ENCODE measurements at places on chromosomes 1 and 21.

- no peak for DNase-seq
Measured at GRCh38 chr21:32239551-32239950, 39.3 kb downstream of the MIS18A start.

GRCh38 chr1:99843760-99844159, 6.4 kb upstream of the AGL start:
- DNase-seq = no peak

DNA sequence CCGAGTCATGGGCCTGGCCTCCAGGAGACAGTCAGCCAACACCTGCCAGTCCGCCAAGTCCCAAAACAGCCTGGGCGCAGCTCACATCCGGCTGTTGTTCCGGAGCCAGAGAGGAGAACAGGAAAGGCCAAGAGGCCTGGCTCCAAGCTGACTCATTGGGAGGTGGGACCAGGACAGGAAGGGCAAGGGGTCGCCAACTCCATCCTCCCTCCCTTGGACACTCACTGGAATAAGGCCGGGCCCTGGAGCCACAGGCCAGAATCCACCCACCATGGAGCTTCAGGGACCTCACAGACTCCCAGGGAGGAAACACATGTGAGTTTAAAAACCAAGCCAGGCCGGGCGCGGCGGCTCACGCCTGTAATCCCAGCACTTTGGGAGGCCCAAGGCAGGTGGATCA, 25.1 kb upstream of the CLIC4 start:
- no peak for DNase-seq

- no peak for DNase-seq
Measured at GRCh38 chr1:12722626-12723025, 6.7 kb downstream of the AADACL3 start.

- no peak for DNase-seq
Measured at GRCh38 chr1:185636848-185637247, 97.3 kb upstream of the HMCN1 start.

DNA sequence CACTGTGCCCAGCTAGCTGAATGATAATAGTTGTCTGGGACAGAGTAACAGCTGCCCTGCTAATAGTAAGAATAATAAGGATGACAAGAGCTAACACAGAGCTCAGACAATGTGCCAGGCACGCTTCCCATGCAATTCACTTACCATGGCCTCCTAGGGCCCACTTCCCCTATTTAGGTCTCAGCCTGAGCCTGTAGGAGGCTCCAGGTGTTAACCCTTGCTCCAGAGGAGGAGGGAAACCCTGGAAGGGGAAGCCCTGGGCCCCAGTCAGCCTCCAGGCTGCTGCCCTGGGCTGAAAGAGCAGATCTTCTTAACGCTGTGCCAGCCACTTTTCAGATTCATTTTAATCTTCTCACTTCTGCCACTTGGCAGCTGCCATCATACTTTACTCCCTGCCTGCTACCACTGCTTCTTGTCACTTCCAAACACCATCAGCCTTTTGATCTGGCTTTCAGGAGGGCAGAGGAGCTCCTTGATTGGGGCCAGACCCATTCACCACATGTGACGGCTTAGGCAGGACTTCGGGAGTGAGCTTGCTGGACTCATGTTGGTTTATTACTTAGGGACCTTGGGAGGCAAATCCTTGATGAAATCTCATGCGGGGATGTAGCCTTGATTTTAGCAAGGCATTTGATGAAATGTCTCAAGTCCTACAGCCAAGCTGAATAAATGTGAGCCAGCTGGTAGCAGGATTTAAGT, 66.7 kb upstream of the PARP1 start:
- no peak for DNase-seq

DNA sequence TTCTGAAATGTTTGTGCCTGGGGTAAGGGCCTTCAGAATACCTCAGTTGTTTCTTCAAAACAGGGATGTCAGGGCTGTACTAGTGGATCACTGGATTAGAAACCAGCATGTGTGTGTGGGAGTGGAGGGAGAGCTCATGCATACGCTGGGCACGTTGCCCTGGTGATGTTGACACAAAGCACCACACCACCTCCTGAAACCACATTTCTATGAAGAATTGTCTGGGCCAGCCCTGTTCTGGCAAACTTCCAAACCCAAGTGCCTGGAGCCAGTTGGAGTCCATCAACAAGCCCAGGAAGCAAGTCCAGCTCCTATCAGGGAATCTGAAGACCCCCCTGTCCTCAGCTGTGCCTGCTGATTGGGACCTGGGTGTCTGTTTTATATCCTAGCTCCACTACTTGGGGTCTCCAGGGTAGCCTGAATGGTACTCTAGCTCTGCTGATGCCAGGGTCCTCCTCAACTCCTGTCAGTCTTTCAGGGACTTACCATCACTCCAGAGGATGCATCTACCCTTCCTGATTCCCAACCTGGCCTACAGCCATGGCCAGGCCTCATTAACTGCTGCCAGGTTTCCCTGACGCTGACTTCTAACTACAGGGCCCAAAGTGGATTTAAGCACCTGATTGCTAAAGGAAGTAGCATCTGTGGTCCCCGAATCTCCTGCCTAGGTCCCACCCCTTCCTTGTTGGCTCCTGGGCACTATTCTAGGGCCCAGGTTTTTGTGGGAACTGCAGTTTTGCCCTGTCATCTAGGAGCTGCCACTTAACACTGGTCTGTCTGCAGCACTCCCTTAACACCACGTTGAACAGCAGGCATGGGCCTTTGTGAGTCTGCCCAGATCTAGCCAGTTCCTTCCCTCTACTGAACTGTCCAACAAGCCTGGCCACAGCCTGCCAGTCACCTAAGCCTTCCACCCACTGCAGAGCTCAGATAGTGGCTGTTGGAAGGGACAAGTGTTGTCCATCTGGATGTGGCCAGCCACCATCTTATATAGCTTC, 45.5 kb downstream of the LPAR3 start:
- DNase-seq = no peak

- no peak for DNase-seq
Measured at GRCh38 chr1:230737622-230738262, 9.4 kb upstream of the CAPN9 start.

GRCh38 chr1:22778862-22779520, 68.4 kb downstream of the EPHB2 start:
- DNase-seq = no peak

DNA sequence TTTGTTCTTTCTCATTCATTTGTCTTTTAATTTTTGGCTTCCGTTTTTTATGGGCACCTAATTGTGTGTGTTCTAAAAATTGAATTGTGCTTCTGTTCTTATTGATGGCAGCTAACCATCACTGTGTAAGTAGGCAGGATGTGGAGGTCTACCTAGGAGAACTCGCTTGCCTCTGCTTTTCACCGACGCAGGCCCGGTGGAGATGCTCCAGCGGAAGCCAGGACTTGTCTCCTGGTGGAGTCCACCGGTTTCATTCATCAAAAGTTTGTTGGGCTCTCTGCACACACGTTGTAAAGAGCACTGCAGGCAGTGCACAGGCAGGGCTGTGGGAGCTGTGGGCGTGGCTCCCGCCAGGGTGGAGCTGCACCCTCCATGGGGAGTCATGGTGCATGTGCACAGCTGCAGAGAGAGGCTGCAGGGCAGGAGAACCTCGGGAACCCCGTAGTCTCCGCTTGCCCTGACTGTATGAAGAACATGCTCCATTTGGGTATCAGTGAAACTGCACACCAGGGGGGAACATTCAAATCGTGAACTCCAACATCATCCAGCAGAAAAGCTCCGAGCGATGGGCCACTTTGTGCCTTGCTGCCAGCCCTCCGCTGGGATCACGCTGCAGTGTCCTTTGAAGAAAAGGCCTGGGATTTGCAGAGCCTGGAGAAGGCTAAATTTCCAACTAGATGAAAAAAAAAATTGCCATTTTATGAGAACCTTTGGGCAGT, 6.0 kb upstream of the C1orf174 start:
- no peak for DNase-seq

DNA sequence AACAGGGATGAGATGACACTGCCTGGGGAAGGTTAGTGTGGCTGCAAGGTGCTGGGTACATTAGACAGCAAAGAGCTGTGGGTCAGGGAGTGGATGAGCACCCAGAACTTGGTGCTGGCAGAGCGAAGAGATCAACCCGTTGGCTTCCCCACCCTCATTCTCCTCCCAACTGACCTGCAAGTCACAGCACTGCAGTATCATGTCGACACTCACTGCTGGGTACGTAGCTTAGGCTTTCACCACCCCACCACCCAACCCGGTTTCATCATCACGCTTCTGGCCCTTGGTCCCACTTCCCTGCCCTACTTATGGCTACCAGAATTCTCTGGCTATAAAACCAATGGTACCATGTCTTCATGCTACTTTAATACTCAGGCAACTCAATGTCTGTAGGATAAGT, 73.6 kb upstream of the LYST start:
- no peak for DNase-seq

DNA sequence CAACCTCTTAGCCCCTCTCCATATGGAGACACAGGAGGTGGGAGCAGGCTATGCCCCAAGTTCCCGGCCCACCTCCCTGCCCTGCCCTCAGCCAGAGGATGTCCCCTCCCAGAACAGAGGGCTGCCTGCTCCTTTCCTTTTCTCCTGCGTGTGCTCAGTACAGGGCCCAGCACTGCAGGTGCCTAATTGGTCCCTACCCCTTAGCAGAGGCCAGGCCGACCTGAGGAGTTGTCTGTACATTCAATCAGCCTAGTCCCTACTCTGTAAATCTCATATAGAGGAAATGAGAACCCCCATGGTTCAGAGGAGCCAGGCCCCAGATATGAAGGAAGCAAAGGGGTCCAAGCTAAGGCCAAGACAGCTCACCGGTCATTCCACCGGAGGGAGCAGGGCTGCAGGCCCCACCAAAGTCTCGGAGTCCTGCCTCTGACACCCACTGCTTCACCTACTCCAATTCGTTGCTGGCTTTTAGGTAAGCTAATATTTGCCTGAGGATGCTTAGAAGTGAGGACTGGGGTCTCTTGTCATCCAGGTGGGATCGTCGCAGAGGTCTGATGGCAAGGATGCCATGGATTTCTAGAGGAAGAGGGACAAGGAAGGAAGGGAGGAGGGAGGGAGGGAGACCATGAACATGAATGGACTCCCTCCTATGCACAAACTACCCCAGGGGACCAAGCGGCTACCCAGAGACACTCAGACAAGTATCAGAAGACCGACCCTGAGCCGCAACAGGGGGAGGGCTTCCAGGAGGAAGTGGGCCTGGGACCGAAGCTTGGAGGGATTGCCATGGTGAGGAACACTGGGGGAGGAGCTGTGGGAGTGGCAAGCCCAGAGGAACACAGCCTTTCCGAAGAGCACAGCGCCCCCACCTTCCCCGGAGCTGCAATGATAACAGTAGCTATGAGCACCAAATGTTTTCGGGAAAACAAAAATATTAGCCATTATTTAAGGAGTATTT, 30.4 kb upstream of the FOXO6 start:
- no peak for DNase-seq

- no peak for DNase-seq
Measured at GRCh38 chr1:165288350-165289120, 68.0 kb downstream of the LMX1A start.

- no peak for DNase-seq
Measured at GRCh38 chr1:205536759-205537361, 32.4 kb downstream of the CDK18 start.
